NCI-H748 treated with DMSO at 0.1 percent for 48 hours (cell line): ENCODE measurements at places on chromosomes 7 and 10.
A peak's percentile ranks its signal among the peaks of the same experiment; 100 is the strongest.

- no peak for DNase-seq
Observed at GRCh38 chr10:7470371-7470770, 59.5 kb upstream of the SFMBT2 start.

GRCh38 chr10:118621304-118621942, 26.0 kb upstream of the PRLHR start:
- DNase-seq = no peak

DNA sequence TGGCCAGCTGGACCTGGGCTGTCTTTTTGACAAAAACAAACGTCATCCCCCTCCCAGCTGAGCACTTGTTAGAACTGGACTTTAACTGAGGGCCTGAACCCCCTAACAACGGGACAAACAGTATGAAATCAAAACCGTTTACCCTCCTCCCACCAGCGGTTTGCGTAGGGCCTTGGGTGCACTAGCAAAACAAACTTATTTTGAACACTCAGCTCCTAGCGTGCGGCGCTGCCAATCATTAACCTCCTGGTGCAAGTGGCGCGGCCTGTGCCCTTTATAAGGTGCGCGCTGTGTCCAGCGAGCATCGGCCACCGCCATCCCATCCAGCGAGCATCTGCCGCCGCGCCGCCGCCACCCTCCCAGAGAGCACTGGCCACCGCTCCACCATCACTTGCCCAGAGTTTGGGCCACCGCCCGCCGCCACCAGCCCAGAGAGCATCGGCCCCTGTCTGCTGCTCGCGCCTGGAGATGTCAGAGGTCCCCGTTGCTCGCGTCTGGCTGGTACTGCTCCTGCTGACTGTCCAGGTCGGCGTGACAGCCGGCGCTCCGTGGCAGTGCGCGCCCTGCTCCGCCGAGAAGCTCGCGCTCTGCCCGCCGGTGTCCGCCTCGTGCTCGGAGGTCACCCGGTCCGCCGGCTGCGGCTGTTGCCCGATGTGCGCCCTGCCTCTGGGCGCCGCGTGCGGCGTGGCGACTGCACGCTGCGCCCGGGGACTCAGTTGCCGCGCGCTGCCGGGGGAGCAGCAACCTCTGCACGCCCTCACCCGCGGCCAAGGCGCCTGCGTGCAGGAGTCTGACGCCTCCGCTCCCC, at the start of gene IGFBP1:
Gene IGFBP1, plus strand, starts transcription at position 304 of the 808 bp plus-strand sequence. Its CDS starts 165 bp downstream, at position 469.
- DNase-seq = no peak

DNA sequence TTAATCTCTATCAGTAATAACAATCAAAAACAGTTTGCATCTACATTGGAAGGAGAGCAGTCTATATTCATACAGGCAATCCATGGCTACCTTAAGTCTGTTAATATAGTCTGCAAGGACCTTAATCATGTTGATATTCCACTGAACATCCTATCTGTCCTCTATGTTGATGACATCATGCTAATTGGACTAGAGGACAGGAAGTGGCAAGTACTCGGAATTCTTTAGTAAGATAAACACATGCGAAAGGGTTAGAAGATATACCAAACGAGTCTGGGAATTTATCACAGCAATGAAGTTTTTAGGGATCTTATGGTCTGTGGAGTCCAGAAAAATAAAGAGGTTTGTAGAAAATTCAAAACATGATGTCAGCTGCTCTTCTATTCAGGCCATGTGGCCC, 11.3 kb upstream of the SAMD9L start:
- DNase-seq = no peak

GRCh38 chr7:83751217-83751616, 102.3 kb upstream of the SEMA3E start:
- no peak for DNase-seq

DNA sequence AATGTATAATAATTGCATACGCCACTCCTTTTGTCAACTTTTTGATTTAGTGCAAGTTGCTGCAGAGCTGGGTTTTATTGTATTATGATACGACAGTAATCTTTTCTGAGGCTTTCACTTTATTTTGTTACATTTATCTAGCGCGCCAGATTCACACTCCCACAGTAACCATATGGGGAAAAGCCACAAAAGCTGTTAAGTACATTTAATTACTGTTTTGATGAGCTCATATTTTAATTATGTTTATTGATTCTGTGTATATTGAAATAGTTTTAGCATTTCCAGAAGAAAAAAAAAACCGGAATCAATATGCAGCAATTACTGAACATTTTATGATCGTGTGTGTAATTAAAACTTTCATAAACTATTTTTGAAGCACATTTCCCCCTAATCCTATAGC, 118.5 kb downstream of the RAB11FIP2 start:
- DNase-seq = no peak

DNA sequence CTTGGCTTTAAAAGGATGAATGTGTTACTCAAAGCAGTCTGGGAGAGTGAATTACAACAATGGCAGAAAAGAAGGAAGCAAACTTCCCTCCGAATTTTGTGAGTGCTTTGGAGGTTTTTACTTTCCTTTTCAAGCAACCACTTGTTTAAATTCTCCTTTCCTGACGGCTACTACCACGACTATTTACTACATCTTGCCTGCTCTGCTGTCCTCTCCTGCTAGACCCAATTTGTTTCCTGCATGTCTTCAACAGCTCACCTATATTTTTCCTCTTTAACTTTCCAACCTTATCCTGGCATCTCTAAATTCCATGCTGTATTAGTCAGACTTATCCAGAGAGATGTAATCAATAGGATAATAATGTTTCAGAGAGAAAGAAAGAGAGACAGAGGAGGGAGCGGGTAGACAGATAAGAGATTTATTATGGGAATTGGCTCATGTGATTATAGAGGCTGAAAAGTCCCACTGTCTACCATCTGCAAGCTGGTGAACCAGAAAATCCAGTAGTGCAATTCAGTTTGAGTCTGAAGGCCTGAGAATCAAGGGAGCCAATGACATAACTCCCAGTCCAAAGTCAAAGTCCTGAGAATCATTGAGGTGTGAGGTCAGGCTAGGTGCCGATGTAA, 42.8 kb upstream of the SLC13A1 start:
- no peak for DNase-seq

DNA sequence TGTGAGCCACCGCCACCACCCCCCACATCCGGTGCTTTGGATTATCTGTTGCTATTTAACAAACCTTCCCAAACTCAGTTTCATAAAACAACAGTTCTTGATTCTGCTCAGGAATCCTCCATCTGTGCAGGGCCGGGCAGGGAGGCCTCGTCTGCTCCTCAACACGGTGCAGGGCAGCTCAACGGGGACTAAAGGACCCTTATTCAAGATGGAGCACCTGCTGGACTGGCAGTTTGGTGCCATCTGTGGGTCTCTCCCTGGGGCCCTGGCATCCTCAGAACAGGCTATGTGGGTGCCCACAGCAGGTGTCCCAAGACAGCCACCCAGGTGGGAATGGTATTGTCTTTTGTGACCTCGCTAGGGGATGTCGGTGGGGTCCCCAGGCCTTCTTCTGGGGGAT, 31.0 kb upstream of the ELFN1 start:
- no peak for DNase-seq

DNA sequence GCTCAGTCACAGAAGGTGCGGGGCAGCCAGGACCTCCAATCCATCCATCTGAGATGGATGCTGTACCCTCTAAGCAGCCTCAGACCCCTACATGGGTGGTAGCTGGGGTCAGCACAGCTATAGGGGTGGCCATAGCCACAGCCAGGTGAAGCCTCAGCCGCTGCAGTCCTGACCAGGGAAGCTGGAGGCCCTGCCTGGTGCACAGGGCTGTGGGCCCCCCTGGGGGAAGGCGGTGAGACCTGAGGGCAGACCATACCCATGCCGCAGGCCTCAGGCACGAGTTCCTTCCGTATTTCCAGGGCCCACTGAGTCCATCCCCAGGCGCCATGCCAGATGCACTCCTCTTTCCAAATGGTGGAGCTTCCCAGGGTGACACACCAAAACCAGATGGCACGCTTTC, 96.6 kb upstream of the KDM7A start:
- no peak for DNase-seq

DNA sequence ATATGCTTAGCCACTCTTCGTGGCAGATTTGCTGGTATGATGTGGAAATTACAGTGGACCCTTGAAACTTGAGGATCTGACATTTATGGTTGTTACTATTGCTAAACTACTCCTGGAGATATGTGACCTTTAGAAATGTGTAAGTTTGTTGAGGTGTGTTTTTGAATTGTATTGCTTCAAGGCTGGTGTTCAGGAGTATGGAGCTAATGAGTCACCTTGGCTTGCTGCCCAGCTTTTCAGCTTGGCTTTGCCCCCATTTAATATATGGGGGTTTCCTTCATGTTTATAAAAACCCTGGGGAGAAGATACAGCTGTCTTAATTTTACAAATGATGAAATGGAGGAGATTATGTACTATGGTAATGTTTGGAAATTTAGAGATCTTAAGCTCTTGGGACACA, 11.6 kb downstream of the HBP1 start:
- no peak for DNase-seq

DNA sequence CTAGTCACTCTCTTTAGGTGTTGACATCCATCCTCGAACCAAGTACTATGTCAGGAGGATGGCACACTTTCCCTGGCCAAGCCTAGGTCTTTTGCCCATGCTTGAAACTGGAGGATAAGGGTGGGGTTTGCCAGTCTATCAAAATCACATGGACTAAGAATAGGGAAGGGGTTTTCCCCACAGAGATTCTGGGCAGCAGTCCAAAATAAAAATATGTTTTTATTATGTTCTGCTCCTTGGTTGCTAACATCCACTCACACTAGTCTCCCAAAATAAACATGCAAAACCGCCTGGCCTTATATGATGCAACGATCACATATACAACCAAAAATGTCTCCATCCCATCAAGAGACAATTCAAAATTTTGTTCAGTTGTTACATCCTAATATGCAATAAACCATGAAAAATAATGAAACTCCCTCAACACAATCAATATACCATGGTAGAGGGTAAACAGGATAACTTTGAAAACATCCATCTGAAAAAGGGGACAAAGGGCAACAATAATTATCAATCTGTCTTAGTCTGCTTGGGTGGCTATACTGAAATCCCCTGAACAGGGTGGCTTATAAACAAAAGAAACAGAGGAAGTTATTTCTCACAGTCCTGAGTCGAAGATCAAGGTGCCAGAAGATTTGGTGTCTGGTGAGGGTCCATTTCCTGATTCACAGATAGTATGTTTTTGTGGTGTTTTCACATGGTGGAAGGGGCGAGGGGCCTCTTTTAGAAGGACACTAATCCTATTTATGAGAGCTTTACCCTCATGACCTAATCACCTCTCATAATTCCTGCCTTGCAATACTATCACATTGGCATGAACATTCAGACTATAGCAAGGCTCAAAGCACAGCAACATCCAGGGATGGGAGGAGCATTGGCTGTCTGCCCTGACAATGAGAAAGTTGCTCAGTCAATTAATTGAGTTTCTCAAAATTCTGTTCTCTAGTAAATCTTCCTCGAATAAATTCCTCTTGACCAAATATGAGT, 159.3 kb downstream of the ETV1 start:
- peak; percentile 87 for DNase-seq
